ENCODE measurements at places on chromosomes 11 and 22. TPM values are rescaled to one million over a fixed set of nuclear protein-coding genes. Genes with fewer than 3 reads are reported as not detected.

Gene CASP12
- 0.06 TPM for total RNA-seq

Gene MEI1
- 1.2 TPM for total RNA-seq

Gene OR10G4
- total RNA-seq, result not detected

Gene RFPL2
- total RNA-seq, result not detected

Gene RASD2
- total RNA-seq, result 0.12 TPM

Gene CHST1
- 1.2 TPM for total RNA-seq

Gene ME3
- 64.6 TPM for total RNA-seq

Gene CSF2RB
- 1.5 TPM for total RNA-seq

Gene RBMXL2
- total RNA-seq, result not detected

Measured in aortic smooth muscle cell (primary cell).